ENCODE measurements at places on chromosomes 13 and 19. TPM values are rescaled to one million over a fixed set of nuclear protein-coding genes. Genes with fewer than 3 reads are reported as not detected.

DNA sequence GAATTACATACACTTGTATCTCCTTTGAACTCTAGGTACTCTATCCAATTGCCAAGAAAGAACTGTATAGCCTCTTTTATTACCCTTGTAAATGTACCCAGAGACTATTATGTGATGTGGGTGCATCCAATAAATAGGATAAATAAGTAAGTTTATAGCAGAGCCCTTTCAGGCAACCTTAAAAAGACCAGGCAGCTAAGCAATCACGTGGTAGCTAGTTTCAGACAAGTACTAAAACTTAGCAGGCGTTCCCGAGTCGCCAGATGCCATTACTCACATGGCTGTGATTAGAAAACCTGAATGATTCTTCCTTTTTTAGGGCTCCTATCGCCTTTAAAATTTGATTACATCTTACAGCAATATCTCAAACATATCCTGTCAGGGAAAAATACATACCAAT, 1303.0 kb downstream of the EFNB2 start:
- no peak overlapping the region for H3K4me3 ChIP-seq
- no peaks in the 10 kb centered on the region for H3K4me1 ChIP-seq
- H3K36me3 ChIP-seq = no peaks in the 10 kb centered on the region
- no peaks in the 10 kb centered on the region for H3K27me3 ChIP-seq
- no peak for DNase-seq
- H3K27ac ChIP-seq = no peak overlapping the region

DNA sequence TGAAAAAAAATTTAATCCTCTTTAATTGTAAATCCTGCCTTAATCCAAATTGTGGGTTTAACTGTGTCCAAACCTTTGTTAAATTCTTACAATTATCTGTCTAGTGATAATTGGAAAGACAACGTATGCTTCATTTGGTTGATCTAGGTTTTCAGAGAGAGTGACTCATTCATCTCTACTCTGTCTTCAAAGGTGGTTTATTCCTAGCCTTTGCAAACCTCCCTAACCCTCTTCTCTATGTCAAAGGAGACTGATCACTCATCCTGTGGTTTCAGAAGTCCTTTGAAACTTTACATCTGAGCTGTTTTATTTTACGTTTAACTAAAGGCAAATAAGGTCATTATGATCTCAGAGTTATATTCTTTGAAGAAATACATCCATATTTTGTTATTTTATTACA, 8.8 kb upstream of the OXGR1 start:
- peaks cover 24% of the 10 kb centered on the region for H3K27me3 ChIP-seq
- H3K36me3 ChIP-seq = no peaks in the 10 kb centered on the region
- no peak for DNase-seq

Gene FAM187B
- not detected for total RNA-seq

DNA sequence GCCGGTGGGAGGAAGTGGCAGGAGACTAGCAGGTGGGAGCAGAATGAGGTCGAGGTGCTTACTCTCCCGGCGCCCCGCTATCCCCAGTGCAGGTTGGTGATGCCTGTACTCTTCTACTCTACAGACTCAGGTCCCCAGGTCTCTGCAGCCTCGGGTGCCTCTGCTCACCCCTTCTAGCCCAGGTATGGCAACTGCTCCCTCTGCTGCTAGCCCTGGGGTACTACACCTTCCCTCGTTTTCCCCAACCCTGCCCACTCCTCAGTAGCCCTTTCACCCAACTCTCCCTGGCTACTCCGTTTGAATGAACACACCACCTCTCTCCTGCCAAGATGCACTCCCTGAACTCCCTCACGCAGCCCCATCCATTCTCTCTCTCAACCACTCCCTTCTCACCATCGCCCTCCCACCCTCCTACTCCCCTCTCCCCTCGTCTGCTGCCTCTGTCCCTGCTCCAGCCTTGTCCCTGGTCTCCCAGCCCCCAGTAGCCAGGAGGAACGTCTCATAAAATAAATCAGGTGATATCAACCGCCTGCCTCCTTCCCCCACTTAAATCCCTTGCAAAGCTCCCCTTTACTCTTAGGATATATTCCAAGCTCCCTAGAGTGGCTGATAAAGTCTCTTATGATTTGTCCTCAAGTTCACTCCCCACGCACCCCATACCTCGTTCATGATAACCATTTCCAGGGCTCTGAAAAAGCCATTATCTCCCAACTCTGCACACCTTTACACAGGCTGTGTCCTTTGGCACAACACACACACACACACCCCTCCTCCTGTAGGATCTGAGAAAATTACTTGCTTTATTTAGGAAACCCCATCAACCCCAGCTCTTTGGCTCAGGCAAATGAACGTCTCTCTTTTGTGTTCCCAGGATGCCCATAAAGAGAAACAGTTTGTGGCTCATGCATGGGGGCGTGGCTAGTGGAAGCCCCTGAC, 8.2 kb upstream of the MEIS3 start:
- H3K27ac ChIP-seq = no peak overlapping the region
- H3K27me3 ChIP-seq = peaks cover 99% of the 10 kb centered on the region
- peak overlapping the region; percentile 8 for H3K4me3 ChIP-seq

- peak overlapping the region; percentile 85 for H3K4me3 ChIP-seq
- peaks cover 29% of the 10 kb centered on the region for H3K27me3 ChIP-seq
- H3K36me3 ChIP-seq = no peaks in the 10 kb centered on the region
- DNase-seq = no peak
- H3K4me1 ChIP-seq = peaks cover 56% of the 10 kb centered on the region
- peak overlapping the region; percentile 88 for H3K27ac ChIP-seq
These were observed 733 bp upstream of the ENOX1 start for GRCh38 chr13:43787518-43787891.

Gene DKKL1
- not detected for total RNA-seq

GRCh38 chr13:44294876-44295275, 78.7 kb upstream of the SERP2 start:
- H3K4me1 ChIP-seq = peaks cover 50% of the 10 kb centered on the region
- DNase-seq = no peak
- H3K27me3 ChIP-seq = no peaks in the 10 kb centered on the region
- H3K27ac ChIP-seq = no peak overlapping the region

DNA sequence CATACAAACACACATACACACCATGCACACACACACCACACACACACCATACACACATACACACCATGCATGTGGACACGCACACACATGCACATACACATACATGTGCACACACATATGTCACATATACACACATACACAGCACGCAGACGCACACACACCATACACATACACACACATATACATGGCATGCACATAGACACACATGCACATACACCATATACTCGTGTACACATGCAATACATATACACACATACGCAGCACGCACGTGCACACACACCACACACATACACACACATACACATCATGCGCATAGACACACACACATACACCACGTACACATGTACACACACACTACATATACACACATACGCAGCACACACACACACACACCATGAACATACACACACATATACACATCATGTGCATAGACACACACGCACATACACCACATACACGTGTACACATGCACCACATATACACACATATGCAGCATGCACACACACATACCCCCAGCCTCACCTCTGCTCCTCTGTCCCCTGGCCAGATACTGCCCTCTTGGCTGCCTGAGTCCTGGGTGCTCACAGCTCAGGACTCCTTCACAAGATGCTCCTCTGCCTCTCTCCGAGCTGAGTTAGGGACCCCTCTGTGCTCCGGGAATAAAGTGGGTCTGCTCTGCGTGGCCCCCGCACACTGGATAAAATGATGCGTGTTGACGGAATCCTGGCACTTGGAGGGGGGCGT, 70.9 kb upstream of the ARHGEF7 start:
- no peaks in the 10 kb centered on the region for H3K36me3 ChIP-seq
- no peak overlapping the region for H3K27ac ChIP-seq
- H3K4me1 ChIP-seq = peaks cover 11% of the 10 kb centered on the region
- H3K27me3 ChIP-seq = peaks cover 28% of the 10 kb centered on the region

DNA sequence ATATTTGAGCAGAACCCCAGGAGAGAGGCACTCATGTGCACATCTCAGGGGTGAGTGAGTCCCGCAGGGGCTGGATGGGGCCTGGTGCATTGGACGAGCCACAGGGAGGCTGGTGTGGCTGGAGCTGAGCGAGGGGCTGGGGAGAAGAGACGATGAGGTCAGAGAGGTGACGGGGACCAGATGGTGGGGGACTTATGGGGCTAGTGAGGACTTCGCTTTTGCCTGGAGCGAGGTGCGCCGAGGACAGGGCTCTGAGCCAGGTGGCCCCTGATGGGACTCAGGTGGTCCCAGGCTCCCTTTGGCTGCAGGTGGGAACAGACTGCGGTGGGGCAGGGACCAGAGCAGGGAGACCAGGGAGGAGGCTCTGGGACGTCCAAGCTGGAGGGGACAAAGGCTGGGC, 6.9 kb upstream of the FXYD3 start:
- H3K27me3 ChIP-seq = no peaks in the 10 kb centered on the region
- no peaks in the 10 kb centered on the region for H3K4me1 ChIP-seq
- no peaks in the 10 kb centered on the region for H3K36me3 ChIP-seq
- no peak overlapping the region for H3K4me3 ChIP-seq
- no peak for DNase-seq

GRCh38 chr13:30869491-30869890, 36.6 kb upstream of the MEDAG start:
- H3K27me3 ChIP-seq = no peaks in the 10 kb centered on the region
- DNase-seq = peak; percentile 43
- H3K4me3 ChIP-seq = no peak overlapping the region
- H3K27ac ChIP-seq = peak overlapping the region; percentile 73
- peaks cover 28% of the 10 kb centered on the region for H3K4me1 ChIP-seq

- no peak for DNase-seq
- H3K27ac ChIP-seq = no peak overlapping the region
- H3K4me3 ChIP-seq = no peak overlapping the region
- H3K36me3 ChIP-seq = no peaks in the 10 kb centered on the region
- no peaks in the 10 kb centered on the region for H3K27me3 ChIP-seq
- H3K4me1 ChIP-seq = no peaks in the 10 kb centered on the region
These were observed 276.4 kb downstream of the KLF5 start for GRCh38 chr13:73335210-73335609.

- no peak overlapping the region for H3K27ac ChIP-seq
- no peaks in the 10 kb centered on the region for H3K4me1 ChIP-seq
- no peak overlapping the region for H3K4me3 ChIP-seq
- no peak for DNase-seq
These were observed 76.2 kb downstream of the C13orf42 start for GRCh38 chr13:51034906-51035305.

Gene ZNF813
- total RNA-seq = 1.8 TPM

DNA sequence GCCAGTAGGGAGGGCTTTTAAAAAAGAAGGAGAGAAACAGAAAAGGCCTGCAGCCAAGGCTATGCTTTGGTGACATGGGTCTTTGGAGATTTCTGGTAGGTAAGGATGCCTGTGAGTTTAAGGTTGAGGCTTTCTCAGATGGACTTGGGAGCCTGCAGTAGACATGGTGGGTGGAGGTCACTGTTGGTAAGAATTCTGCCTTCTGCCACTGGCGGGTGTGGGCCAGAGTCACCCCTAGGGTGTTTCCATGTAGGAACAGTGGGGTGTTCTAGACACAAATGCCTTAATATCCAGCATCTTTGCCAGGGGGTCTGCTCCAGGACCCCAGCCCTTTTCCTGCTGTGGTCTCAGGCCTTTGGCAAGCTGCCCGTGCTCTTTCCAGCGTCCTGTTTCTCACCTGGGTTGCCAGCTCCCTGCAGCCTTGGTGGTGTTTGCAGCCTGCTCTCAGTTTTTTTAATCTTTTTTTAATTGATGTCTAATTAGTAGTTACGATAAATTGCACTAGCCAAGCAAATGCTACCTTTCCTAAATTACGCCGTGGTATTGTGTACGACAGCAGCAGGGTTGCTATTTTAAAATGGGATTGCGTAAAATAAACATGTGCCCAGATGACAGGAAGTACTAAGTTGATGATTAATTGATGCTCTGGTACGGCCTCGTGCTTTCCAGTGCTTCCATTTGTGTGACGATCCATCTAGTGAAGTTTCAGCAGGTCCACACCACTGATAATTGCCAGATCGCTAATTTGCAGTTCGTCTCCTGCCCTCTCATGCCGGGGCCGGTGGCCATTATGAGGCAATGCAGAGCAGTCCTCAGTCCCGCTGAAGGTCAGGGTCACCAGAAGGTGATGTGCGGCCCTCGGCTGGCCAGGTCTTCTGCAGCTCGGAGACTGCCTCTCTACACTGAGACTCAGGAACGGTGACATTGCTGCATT, 35.3 kb upstream of the NPAS1 start:
- peak; percentile 61 for DNase-seq
- no peak overlapping the region for H3K4me3 ChIP-seq
- H3K4me1 ChIP-seq = peaks cover 88% of the 10 kb centered on the region
- no peaks in the 10 kb centered on the region for H3K27me3 ChIP-seq
- H3K36me3 ChIP-seq = no peaks in the 10 kb centered on the region

- no peaks in the 10 kb centered on the region for H3K27me3 ChIP-seq
- H3K36me3 ChIP-seq = peaks cover 63% of the 10 kb centered on the region
- H3K27ac ChIP-seq = no peak overlapping the region
- H3K4me1 ChIP-seq = no peaks in the 10 kb centered on the region
- no peak for DNase-seq
These were observed 44.8 kb upstream of the LDLR start for GRCh38 chr19:11044431-11044830.

DNA sequence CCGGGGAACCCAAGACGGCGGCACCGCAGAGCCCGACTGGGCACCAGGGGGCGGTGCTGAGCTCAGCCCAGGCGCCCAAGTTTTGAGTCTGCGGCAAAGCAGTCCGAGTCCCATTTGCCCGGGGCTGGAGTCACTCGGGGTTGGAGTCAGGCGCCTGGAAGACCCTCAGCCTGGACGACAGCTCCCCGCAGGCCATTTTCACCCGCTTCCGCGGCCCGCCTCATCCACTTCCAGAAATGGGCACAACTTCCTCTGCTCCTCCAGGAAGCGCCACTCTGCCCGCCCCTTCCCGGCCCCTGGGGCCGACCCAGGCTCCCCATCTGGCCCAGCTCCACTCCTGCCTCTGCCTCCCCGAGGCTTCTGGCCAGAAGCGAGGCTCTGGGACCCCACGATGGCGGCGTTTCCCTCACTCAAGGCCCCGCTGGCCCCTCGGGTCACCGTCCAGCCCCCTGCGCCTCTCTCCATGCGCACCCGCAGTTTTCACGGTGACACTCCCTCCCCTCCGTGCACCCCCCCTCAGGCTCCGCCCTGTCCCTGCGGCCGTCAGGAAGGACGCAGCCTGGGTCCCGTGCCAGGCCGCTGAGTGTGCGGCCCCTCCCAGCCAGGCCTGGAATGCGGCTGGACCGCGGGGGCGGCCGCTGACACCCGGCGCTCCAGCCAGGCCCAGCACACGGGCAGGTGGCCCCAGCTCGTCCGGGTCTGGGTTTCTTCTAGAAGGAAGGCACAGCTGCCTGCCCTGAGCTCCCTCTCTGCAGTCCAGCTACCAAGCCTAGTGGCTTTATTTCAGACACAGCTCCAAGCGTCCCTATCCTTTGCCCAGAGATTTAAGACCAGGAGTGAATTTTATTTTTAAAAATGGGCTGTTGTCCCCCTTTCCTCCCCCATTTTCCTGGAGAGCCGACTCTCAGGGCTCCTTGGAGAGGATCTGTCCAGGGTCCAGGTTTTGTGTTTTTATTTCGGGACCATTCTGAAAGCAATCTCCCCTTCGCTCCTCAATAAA, 4.7 kb downstream of the SERTAD1 start:
- peaks cover 74% of the 10 kb centered on the region for H3K4me1 ChIP-seq
- peak overlapping the region; percentile 99 for H3K27ac ChIP-seq
- peak; percentile 95 for DNase-seq
- no peaks in the 10 kb centered on the region for H3K27me3 ChIP-seq

Gene ZNF700
- total RNA-seq = 3.3 TPM
